ENCODE measurements at places on chromosomes 16 and 17.
A peak's percentile ranks its signal among the peaks of the same experiment; 100 is the strongest.

DNA sequence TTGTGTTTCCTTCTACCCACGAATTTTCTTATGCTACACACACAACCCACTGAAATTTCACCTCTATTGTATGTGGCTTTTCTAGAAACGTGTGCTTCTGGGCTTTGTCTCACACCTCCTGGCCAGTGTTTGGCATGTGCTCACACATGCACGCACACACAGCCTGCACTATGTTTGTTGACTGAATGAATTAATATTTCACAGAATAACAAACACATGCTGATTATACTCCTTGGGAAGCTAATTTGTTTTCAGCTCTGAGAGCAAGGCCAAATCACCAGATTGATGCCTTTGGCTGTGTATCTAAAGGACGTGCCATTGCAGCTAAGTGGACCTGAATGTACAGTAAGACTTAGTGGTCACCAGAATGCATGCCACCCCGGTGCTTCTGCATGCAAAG is 210.7 kb downstream of the WWOX start:
- DNase-seq, result no peak

GRCh38 chr16:49468611-49469310 is 95.2 kb downstream of the C16orf78 start:
- no peak for DNase-seq

- peak; percentile 85 for DNase-seq
These were observed 65.2 kb upstream of the TOB1 start for GRCh38 chr17:50931144-50931908.

GRCh38 chr16:67979955-67980678 is at the start of gene DPEP3:
DPEP3 (minus strand) TSS chr16:67980499; CDS start chr16:67980380, 119 bp downstream.
- no peak for DNase-seq

GRCh38 chr17:44061446-44061845 is 5.0 kb downstream of the LSM12 start:
- DNase-seq, result no peak

- peak; percentile 16 for DNase-seq
These were observed 591 bp downstream of the PSMD7 start for GRCh38 chr16:74297145-74297665.

DNA sequence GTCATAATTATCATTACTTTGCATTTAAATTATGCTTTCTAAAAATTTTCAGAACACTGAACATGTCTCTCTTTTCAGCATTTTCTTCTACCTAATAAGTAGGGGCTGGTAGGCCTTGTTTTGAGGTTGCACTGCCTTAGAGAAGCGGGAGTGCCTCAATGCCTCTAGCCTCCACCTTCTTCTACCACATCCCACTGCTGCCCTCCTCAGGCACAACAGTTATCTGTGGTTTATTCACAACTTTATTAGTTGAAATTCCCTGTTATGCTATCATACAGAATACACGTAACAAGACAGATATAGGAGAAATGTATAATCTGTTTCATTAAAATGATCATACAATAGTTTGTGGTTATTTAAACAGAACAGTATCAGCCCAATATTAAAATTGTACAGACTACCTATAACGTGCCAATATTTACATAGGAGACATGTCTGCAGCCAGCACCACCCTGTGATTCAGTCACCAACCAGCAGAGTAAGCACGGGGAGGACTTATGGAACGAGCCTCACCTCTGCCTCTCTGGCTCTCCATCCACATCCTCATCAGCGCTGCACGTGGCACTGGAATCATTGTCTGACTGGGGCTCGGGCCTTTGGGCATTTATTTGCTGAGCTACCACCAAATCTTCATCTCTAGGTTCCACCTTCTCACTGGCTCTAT is 101.2 kb downstream of the TTC19 start:
- DNase-seq, result peak; percentile 17

- peak; percentile 93 for DNase-seq
These were observed 6.6 kb downstream of the TRAF4 start for GRCh38 chr17:28750178-28751047.

DNA sequence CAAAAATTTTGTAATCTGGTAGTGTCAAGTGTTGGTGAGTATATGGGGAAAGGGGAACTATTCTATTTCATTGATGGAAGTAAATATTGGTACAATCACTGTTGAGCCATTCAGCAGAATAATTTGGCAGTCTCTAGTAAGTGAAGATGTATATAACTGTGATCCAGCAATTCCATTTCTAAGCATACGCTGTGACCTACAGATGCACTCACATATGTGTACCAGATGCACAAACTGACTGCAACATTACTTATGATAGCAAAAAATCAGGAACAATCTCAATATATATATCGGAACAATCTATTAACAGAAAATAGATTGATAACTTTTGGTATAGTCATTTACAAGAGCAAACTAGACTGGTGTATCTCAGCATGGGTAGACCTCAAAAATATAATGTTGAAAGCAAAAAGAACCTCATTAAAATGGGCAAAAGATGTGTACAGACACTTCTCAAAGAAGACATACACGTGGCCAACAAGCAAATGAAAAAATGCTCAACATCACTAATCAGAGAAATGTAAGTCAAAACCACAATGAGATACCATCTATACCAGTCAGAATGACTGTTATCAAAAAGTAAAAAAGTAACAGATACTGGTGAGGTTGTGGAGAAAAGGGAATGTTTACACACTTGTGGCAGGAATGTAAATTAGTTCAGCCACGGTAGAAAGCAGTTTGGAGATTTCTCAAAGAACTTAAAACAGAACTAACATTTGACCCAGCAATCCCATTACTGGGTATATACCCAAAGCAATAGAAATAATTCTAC is 20.7 kb downstream of the ADAP2 start:
- peak; percentile 53 for DNase-seq

GRCh38 chr17:72119873-72120641 is 763 bp upstream of the SOX9 start:
- DNase-seq, result peak; percentile 90

DNA sequence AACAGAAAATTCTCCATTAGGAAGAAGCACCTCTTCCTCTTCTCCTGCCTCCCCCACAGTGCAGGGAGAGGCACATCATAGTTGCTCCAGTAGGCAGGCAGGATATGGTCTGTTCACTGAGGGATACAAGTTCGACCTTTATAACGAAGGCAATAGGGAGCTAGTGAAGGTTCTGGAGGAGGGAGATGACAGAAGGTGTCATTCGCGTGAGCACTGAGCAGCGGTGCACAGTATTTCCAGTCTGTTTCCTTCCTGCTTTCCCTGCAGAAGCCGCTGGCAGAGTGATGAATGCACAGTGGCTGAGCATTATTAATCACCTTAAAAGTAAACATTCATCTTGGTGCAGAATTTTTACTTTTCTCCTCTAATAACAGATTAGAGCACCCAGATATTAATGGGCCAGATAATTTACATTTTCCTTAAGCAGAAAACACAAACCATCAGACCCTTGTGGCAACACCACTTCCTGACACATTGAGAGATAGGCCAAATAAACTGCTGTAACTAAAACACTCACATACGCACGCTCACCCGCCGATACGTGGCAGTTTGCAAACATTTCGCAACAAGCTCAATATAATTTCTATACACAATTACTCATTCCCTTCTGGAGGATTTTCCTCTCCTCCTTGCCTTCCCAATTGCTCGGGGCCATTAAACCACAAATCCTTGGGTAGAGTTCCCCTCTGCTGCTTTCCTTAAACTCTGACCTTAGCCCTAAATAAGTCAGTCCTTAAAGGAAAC is 69.5 kb downstream of the AIPL1 start:
- peak; percentile 88 for DNase-seq

- DNase-seq, result no peak
These were observed 13.2 kb downstream of the CD7 start for GRCh38 chr17:82303944-82304808.

DNA sequence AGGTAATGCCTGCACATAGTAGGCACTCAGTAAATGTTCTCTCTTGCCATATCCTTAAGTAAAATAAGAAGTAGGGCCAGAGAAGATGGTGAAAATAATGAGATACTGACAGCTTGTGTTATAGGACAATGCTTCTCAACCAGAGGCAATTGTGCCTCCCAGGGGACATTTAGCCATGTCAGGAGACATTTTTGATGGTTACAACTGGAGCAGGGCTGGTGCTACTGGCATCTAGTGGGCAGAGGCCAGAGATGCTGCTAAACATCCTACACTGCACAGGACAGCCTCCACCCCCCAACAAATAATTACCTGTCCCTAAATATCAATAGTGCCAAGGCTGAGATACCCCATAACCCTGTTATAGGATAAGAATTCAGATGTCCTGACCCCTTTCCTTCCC is 1.7 kb downstream of the RAD51D start:
- peak; percentile 39 for DNase-seq

DNA sequence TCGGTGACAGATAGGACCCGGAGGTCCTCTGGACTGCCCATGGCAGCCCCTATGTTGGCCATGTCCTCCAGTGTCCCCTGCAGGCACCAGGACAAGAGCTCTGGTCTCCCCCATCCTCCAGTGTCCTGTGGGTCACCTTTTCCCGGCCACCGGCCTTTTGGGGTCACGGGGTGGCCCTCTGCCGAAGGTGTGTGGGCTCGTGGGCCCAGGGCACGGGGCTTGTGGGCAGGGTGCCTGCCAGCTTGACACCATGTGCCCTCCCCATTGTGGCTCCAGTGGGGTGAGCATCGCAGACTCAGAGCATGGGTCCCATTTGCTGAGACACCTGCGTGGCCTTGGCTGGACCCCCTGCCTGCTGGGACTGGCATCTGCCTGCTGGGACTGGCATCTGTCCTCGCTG is 18.1 kb downstream of the GSE1 start:
- DNase-seq, result no peak

- DNase-seq, result no peak
These were observed at the start of gene CA10 for GRCh38 chr17:52158450-52159042. CA10 (minus strand) TSS chr17:52158714.

- DNase-seq, result peak; percentile 71
These were observed 6.8 kb upstream of the ITGAD start for GRCh38 chr16:31386157-31386984.

GRCh38 chr17:53629188-53629587 is 193.5 kb upstream of the KIF2B start:
- peak; percentile 3 for DNase-seq

DNA sequence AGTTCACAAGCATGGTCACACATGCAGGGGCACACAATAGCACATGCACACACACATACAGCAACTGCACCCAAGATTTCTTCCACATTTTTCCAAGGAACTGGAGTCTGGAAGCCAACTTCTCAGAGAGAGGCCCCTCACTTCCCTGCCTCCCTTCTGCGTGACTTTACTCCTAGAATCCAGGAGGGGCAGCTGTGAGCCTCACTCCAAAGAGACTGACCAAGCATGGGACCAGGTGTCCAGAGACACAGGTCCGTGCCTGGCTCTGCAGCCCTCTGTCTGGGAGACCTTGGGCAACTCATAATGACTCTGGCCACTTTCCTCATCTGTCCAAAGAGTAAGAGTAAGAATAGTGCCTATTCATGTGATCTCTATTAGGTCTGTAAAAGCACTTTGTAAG is 104.7 kb upstream of the TMEM132E start:
- DNase-seq, result no peak

DNA sequence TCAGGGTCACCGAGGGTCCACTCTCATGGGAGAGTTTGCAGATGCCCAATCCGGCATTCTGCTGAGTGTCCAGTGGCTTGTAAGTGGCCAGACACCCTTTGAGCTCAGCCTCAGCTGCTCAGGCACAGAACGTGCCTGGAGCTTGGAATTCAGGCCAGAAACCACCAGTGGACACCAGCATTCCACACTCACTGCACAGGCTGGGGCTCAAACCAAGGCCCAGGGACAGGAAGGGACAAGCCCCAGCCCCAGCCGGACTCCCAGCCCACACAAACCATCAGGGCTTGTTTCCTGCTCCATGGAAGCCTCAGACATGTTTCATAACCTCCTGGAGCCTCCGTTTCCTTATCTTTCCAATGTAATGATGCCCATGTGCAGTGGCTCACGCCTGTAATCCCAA is 5.0 kb upstream of the NPRL3 start:
- no peak for DNase-seq

- no peak for DNase-seq
These were observed 5.4 kb upstream of the CLDN9 start for GRCh38 chr16:3007059-3007956.

DNA sequence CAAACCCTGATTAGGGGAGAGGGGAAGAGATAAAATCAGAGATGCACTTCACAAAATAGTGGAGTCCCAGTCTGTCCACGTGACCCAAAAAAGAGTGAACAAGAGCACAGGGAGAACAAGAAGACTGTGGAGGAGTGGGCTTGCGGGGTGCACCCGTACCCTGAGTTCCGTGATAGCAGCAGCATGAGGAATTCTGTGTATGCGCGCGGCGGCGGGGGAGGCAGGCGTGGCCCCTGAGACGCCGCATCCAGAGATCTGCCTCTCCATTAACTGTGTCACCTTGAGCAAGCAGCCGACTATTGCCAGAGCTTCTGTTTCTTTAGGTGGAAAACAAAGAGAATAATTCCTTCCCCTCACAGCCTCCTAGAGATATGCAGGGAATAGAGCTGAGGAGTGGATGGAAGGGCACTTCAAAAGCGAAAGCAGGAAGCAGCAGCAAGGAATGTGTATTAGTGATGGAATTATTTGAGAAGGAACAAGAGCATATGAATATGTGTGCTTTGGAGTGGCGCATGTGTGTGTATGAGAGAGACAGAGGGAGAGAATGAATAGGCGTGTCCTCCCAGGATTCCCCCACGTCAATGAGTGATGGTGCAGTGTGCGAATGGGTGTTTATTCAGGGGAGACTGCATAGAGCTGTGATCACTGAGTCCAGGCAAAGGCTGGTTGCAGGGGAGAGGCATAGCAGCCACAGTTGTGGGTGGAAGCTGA is 10.4 kb upstream of the SOX9 start:
- no peak for DNase-seq

DNA sequence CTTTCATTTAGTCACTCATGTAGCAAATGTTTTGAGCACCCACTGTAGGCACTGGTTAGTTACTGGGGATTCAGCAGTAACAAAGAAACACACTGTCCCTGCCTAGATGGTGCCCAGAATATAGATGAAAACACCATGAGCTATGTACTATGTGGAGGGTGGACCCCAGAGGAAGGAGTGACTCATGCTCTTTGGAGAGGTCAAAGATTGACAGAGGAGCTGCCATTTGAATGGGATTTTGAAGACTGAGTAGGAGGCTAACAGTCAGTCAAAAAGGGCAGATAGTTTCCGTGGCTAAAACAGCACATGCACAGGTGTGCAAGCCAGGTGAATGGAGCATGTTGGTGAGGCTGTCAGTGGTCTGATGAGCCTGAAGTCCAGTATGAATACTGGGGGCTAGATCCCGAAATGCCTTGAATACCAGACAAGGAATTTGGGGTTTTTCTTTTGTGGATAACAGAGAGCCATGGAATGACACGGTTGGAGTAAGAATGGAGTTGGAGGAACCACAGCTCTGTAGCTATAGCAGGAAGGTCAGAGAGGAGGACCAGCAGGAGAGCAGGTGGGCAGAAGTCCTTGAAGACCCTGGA is 6.1 kb downstream of the IL21R start:
- peak; percentile 65 for DNase-seq

Data from fibroblast of lung (primary cell).